ENCODE measurements at places on chromosomes 11 and 22. TPM values are rescaled to one million over a fixed set of nuclear protein-coding genes. Genes with fewer than 3 reads are reported as not detected.

DNA sequence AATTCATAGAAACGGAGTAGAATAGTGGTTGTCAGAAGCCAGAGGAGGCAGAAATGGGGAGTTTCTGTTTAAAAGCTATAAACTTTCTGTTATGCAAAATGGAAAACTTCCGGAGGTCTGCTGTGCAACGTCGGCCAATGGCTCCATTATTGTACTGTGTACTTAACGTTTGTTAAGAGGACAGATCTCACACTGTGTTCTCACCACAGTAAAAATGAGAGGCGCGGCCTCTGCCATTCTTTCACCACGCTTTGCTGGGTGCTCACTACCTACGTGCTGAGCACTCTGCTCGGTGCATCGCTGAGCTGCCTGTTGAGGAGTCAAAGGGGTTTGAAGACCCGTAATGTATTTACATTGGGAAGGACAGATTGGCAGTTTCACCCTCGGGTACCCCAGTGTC lies 218.8 kb upstream of the B3GAT1 start:
- no peaks in the 10 kb centered on the region for H3K4me1 ChIP-seq
- no peaks in the 10 kb centered on the region for H3K27me3 ChIP-seq
- no peaks in the 10 kb centered on the region for H3K36me3 ChIP-seq
- H3K4me3 ChIP-seq: no peak overlapping the region
- no peak overlapping the region for H3K27ac ChIP-seq

- H3K27me3 ChIP-seq: no peaks in the 10 kb centered on the region
- H3K27ac ChIP-seq: no peak overlapping the region
- DNase-seq: no peak
- no peaks in the 10 kb centered on the region for H3K36me3 ChIP-seq
Observed at GRCh38 chr11:33651990-33652389, 48.6 kb downstream of the C11orf91 start.

- H3K27ac ChIP-seq: no peak overlapping the region
- no peak overlapping the region for H3K4me3 ChIP-seq
- H3K4me1 ChIP-seq: no peaks in the 10 kb centered on the region
- H3K36me3 ChIP-seq: no peaks in the 10 kb centered on the region
- no peak for DNase-seq
- no peaks in the 10 kb centered on the region for H3K27me3 ChIP-seq
Observed at GRCh38 chr11:1171985-1172728, 14.4 kb downstream of the MUC5AC start.

GRCh38 chr11:78083021-78083420 lies 3.4 kb upstream of the NDUFC2 start:
- H3K36me3 ChIP-seq: no peaks in the 10 kb centered on the region
- no peak for DNase-seq
- H3K4me1 ChIP-seq: peaks cover 4% of the 10 kb centered on the region

- H3K27me3 ChIP-seq: peaks cover 4% of the 10 kb centered on the region
- DNase-seq: no peak
- no peaks in the 10 kb centered on the region for H3K36me3 ChIP-seq
- H3K4me1 ChIP-seq: no peaks in the 10 kb centered on the region
- H3K27ac ChIP-seq: peak within 1 kb of the TSS; percentile 19
- H3K4me3 ChIP-seq: no peak within 1 kb of the TSS
Observed at GRCh38 chr11:60396382-60396781, at the start of gene MS4A14. Gene MS4A14, plus strand, starts transcription at chr11:60396459. Its CDS starts 120 bp downstream, at chr11:60396579.

DNA sequence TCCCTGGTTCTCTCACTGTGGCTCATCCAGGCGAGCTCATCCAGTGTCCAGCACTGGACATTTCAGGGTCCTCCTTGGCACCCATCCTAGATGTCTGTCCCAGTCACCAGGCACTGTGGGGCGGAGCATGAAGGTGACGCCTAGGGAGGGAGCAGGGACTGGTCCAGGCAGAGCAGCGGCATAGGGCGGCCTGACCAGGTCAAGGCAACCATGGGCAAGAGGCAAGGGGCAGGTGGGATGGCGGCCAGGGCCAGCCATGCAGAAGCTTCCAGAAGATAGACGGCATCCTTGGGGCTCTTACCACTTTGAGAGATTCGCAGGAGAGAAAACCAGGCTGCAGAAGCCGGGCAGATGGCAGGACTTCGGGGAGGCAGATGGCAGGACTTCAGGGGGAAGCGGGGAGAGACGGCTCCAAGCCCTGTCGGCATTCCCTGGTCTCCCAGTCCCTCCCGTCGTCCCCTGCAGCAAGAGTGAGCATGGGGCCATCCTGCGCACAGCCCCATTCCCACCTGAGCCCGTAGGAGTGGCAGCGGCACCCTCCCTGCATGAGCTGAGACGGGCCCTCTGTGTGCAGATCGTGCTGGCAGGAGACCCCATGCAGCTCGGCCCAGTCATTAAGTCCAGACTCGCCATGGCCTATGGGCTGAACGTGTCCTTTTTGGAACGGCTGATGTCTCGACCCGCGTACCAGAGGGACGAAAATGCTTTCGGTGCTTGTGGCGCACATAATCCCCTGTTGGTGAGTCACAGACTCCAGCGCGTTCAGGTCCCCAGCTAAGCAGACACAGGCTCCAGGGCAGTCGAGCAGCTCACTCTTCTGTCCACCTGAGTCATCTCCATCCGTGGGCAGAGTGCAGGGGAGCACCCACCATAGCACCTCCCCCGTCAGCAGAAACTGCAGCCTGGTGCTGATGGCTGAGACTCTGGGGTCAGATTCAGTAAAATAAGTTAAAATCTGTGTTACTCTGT lies 20.1 kb upstream of the PANX2 start:
- H3K27me3 ChIP-seq: no peaks in the 10 kb centered on the region
- H3K4me1 ChIP-seq: no peaks in the 10 kb centered on the region

DNA sequence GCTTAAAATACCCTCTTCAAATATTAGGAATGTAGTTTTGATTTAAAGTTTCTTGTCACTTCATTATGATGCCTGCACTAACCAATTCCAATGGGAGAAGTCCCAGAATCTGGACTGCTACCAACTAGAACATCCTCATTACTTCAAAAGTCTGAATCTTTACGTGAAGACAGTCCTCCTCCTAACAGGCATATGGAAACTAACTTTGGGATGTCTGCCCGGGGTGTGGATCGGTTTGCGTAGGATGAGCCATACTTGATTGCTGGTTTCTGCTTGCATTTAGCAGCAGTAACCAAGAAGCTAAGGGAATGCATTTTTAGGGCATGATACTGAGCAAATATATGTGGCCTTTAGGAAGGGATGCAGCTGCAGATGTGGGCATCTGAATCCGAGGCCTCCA lies 177.1 kb downstream of the LRRC4C start:
- H3K27me3 ChIP-seq: no peaks in the 10 kb centered on the region
- H3K27ac ChIP-seq: no peak overlapping the region
- DNase-seq: no peak

DNA sequence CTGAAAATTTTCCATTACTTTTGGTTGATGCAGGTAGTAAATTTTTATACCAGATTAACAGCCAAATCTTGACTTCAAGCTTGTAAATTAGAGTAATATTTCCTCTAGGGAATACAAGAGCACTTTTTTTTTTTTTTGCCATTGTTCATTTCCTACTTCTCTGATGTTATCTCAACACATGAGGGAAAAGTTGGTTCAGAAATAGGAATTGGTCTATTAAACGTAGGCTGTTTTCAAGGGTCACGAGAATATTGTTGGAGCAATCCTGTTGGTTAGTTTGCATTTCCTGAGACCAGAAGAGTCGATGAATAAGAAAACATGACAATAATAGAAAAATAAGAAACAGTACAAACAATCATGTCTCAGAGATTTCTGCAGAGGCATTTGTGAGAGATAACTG lies 453.9 kb upstream of the CCDC179 start:
- H3K36me3 ChIP-seq: no peaks in the 10 kb centered on the region
- H3K27me3 ChIP-seq: no peaks in the 10 kb centered on the region
- no peak overlapping the region for H3K27ac ChIP-seq
- H3K4me1 ChIP-seq: no peaks in the 10 kb centered on the region
- no peak for DNase-seq

The INSC gene
- total RNA-seq: 0.57 TPM

The AMPD3 gene
- 3.8 TPM for total RNA-seq

The TBX10 gene
- not detected for total RNA-seq

The PIM3 gene
- 90.1 TPM for total RNA-seq

The MMP11 gene
- 0.46 TPM for total RNA-seq

The MPZL2 gene
- 12.7 TPM for total RNA-seq

The MUC6 gene
- total RNA-seq: 94.3 TPM

The APOBEC3H gene
- total RNA-seq: not detected

The GAS2 gene
- total RNA-seq: 7.7 TPM

The EMID1 gene
- total RNA-seq: 10.6 TPM

The ALX4 gene
- total RNA-seq: 0.03 TPM

Measured in pancreas (tissue), 10 donors.